NCI-H1105 (cell line): ENCODE measurements at places on chromosomes 1 and 21.

DNA sequence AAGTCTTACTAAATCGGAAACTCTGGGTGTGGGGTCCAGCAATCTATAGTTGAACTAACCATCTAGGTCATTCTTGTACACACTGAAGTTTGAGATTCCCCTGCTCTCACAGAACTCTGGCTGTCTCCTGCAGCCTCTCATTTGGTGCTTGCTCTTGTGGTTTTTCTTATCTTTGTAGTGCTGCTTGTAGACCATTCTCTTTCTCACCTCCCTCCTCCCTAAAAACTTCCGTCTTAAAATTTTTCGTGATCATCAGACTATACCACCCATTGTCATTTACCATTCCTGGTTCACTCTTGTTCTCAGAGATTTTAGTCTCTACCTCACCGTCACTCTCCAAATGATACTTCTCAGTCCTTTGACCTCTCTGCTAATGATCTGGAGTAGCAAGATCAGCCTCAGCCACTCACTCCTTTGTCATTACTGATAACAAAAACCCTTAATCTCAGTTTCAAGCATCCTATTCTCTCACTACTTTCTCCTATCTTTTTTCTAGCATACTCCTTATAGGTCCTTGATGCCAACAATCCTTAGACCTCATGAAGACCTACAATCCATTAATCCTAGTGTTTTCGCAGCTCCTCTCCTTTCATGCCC is 13.0 kb upstream of the EPHX4 start:
- no peak for DNase-seq

GRCh38 chr1:77831976-77832711 is 52.7 kb downstream of the MIGA1 start:
- DNase-seq = no peak

- no peak for DNase-seq
Measured at GRCh38 chr1:108639899-108640560, 20.9 kb downstream of the HENMT1 start.

DNA sequence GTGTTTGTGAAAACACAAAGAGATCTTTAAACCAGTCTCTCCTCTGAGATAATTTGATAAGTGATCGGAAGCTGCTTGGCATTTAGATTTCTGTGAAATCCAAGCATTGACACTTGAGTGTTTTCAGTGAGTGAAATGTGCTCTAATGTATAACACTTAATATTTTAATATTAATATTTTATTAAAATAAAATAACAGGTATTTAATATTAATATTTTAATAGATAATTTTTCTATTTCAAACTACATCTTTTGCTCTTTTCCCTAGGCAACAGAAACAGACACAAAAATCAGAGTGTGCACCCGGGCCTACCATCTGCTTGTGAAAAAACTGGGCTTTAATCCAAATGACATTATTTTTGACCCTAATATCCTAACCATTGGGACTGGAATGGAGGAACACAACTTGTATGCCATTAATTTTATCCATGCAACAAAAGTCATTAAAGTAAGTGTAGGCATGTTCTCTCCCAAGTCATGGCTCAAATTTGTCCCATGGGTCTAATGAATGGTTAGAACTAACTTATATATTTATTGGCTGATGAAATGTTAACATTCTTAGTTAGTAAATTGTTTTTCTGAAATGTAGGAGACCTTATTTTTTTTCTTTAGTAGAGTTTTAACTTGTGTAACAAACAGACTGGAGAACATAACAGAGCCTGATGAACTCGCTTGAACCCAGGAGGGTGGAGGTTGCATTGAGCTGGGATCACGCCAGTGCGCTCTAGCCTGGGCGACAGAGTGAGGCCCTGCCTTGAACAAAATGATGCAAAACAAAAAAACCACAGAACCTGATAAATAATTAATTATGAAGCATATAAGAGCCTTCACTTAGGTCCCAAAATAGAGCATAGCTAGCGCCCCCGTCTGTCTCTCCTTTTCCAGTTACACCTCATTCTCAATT is 55.2 kb downstream of the MTR start:
- DNase-seq = no peak

DNA sequence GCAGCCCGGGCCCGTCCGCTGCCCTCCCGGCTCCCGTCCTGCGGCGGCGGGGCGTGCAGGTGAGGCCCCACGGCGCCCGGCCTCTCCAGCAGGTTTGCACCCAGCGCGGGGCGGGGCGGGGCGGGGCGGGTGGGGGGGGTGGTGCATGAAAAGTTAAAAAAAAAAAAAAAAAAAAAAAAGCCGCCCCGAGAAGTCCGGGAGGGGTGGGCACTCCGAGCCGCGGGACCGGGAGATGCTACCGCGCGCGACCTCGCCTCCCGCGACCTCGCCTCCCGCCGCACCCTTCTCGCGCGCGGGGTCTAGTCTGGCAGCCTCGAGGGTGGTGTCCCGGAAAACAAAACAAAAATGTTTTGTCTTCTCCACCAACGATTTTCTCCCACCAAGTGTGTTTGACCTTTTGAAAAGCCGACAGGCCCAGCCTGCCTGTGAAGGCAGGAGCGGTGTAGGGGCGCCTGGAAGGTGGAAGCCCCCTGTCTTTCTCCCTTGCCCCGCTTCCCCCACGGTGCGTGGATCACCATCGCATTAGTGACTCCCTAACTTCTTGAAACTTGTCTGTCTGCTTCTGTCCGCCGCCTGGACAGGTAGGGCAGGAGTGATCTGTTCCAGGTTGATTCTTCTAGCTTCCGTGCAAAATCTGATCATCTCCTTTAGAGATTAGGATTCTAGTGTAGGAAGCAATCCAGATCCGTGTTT is 569 bp downstream of the RCAN3 start:
- no peak for DNase-seq

GRCh38 chr1:202593845-202594244 is 116.4 kb downstream of the SYT2 start:
- DNase-seq = no peak

- DNase-seq = no peak
Measured at GRCh38 chr1:51044834-51045233, 57.2 kb upstream of the C1orf185 start.

DNA sequence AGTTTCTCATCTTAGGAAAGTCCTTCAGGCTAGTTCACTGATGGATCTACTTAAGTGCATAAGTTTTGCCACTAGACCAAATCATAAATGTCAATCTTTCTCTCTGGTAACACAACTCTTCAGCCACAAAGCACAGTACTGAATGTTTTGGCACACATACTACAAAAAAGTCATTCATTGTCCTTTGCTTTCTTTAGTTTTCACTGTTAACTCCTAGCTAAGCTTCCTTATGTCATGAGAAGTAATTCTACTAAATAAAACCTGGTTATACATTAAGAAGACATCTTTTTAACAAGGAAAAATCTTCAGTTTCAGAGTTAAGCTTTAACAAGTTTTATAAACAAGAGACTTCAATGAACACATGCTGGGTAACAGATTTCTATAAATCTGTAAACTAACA is 379.2 kb upstream of the NFIA start:
- no peak for DNase-seq

DNA sequence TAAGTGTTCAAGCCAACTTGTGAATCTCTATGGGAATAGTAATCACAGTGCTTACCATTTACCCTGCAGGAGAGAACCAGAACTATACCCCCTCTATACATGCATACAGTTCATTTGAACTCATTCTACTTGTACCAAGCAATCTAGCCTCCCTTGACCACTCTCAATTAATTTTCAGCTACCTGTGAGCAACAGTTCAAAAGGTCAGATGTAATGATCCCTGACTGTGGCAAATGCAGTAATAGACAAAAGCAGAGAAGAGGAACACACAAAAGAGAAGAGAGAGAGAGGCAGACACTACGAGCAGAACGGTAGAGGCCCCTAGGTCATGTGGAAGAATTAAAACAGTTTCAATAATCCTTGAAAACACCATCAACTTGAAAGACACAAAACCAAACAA is 52.8 kb downstream of the FMO4 start:
- DNase-seq = no peak

DNA sequence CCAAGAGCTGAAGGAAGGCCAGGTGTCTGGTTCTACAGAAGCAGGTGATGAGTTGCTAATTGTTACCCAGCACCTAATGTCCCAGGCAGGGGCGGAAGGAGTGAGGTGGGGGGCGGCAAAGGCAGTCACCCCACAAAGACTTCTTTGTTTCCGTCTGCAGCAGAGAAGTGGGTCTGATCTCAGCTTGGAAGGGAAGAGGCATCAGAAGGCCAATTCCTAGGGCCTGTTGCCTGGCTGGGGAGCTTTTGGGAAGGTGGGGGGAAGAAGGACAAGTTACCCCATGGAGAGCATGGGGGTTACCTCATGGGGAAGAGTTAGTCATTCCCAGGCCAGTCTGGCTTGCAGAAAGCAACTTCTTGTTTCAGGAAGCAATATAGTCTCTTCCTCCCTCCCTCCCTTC is 10.9 kb downstream of the IGSF21 start:
- peak; percentile 91 for DNase-seq

DNA sequence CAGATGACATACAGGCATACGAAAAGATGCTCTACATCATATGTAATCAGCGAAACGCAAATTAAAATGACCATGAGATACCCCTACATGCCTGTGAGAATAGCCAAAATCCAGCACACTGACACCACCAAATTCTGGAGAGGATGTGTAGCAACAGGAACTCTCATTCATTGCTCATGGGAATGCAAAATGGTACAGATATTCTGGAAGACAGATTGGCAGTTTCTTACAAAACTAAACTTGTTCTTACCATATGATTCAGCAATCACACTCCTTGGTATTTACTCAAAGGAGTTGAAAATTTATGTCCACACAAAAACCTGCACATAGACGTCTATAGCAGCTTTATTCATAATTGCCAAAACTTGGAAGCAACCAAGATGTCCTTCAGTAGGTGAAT is 52.6 kb downstream of the TM2D1 start:
- no peak for DNase-seq

DNA sequence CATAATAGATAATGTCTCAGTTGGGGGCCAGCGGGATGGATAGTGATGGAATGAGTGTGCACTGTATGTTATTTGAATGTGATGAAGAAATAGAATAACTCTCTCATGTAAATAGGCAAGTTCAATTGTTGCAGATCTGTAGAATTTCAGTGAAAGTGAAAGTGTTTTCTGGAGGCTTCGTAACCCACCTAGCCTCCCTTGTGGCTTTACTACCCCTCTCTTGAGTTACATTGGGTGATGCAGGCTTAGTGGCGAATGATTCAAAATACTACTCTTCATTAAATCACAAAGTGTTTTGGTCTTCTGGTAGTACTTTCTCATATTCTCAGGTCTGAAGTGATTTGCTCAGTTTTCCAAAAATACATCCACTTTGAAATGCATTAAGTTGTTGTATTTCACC is 411.9 kb downstream of the ZP4 start:
- no peak for DNase-seq

GRCh38 chr1:38576241-38576640 is 283.3 kb downstream of the RRAGC start:
- no peak for DNase-seq

GRCh38 chr1:234691567-234691966 is 81.6 kb upstream of the IRF2BP2 start:
- no peak for DNase-seq

DNA sequence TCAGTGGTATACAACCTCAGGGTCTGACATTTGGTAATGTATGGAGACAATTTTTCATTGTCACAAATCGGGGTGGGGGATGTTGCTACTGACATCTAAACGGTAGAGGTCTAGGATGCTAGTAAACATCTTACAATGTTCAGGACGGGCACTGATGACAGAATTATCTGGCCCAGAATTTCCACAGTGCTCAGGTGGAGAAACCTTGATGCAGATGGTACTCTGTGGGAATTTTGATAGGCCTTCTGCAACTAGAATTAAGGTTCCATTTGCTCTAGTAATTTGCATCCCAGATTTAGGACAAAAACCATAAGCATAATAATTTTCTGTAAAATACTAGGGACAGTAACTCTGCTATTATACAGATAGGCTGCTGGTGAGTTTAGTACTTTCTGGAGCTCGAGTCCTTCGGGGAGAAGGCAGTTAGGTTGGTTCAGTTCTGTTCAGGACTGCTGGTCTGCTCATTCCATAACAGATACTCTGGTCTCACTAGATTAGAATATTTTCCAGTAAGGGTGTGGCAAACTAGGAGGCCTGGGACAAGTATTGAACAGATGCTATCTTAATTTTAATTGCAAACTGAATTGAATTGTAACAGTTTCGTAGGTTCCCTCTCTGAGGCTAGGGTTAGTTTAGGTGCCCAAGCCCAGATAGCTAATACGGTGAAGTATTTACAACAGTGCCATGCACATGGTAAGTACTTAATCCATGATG is 11.4 kb downstream of the METTL13 start:
- no peak for DNase-seq

- DNase-seq = no peak
Measured at GRCh38 chr21:41358193-41359166, 3.3 kb upstream of the MX2 start.
